Right renal cortex interstitium (tissue), 3 donors: ENCODE measurements at places on chromosomes 6 and 20. TPM values are rescaled to one million over a fixed set of nuclear protein-coding genes. Genes with fewer than 3 reads are reported as not detected.

KCNK16 gene
- not detected for polyA plus RNA-seq

TNFRSF21 gene
- 31.4 TPM for polyA plus RNA-seq

PRDM13 gene
- polyA plus RNA-seq, result not detected

GFOD1 gene
- polyA plus RNA-seq, result 1.5 TPM

COL21A1 gene
- polyA plus RNA-seq, result 143 TPM

ASIP gene
- 0.28 TPM for polyA plus RNA-seq

EYS gene
- 0.65 TPM for polyA plus RNA-seq
